ENCODE measurements at places on chromosomes 2 and 18.

GRCh38 chr18:50193796-50194630 is 934 bp downstream of the MYO5B start:
- peak; percentile 27 for DNase-seq

GRCh38 chr2:85446296-85447221 is 28.0 kb downstream of the SH2D6 start:
- no peak for DNase-seq

GRCh38 chr2:200471324-200471848 is 38.5 kb downstream of the KCTD18 start:
- DNase-seq: no peak

GRCh38 chr2:186623084-186623483 is 33.2 kb downstream of the ITGAV start:
- DNase-seq: no peak

DNA sequence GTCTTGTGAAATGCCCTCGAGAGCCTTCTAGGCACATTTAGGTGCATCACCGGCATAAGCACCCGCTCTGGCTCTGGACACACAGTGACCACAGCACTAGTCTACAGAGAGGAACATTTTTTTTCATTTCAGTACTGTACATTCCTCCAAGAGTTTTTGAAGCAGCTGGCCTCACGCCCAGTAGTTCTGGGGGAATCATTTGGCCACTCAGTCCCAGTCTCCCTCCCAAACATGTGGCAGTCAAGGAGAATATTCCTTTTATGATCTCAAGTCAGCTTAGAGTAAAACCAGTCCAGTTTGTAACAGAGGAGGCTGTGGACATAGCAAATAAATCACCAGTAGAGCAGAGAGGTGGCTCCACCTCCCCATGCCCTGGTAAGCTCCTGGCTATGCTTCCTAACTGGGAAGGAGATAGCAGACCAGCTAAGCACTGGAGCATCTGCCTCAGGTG is 48.1 kb downstream of the KCNE4 start:
- DNase-seq: no peak

DNA sequence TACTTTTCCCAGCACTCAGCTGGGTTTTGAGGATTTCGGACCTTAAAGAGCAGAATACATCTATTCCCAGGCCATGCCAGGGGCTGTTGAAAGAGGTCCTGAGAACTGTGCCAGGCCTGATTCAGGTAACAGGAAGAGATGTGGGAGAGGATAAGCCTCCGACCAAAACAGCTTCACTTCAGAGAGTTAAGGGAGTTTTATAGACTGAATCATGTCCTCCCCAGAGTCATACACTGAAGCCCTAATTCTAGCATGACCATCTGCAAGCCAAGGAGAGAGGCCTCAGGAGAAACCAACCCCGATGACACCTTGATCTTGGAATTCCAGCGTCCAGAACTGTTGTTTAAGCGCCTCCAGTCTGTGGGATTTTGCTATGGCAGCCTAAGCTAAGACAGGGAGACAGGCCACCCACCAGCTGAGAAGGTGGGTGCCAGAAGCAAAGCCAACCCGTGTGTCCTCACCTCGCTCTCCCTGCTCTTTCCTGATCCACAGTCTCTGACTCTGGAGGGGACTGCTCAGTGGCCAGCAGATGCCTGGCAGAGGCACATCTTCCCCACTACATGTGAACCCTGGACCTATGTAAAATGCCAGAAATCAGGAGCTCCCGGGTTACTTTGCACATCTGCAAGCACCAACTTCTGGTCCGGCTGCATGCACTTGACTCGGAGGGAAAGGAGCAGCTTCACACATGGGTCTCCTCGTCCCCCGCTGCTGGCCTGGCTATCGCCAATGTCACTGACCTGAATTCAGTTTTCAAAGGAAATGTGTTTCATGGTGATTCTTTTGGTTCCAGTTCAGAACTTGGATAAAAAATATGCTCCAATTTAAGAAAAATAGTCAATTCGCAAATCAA is 116.8 kb upstream of the EPC2 start:
- DNase-seq: no peak
